ENCODE measurements at places on chromosomes 1 and 21.
A peak's percentile ranks its signal among the peaks of the same experiment; 100 is the strongest.

DNA sequence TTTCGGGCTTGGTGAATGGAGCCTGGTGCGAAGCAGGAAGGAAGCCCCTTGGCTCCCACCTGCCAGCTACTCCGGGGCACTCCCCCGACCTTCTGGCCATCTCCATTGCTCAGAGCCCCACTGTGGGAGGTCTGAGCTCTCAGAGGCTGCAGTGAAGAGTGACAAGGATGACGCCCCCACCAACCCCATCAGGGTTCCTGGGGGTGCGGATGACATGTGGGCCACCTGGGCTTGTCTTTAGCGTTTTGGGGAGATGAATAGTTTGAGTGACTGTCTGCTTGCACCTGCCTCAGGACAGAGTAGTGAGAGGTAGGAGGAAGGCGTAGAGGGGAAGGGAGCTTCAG is 43.2 kb upstream of the LBR start:
- DNase-seq: no peak

DNA sequence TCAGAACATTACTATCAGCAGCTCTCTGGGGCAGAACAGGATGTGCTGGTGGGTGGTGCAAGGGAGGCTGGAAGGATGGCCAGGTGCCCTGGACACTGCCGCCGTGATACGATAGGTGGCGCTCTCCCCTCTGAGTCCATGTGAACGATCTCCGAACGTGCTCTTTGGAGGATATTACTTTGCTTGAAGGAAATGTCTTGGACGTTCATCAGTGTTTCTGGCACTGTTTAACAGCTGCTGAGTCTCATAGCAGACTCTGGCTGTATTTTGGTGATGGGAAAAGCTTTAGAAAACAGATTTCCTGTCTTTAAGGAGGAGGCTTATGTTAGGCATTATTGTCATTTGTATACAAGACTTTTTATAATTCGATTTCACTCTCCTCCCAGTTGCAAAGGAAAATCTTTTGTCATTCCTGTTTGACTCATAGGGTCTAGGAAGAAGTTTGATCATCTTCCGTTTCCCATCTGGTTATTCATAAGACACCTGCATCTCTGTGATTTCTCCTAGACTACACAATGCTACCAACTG is 386.2 kb upstream of the ADGRL2 start:
- DNase-seq: peak; percentile 39

- DNase-seq: no peak
Observed at GRCh38 chr1:226370144-226370923, 37.6 kb downstream of the PARP1 start.

GRCh38 chr1:209526137-209526536 is 57.4 kb upstream of the CAMK1G start:
- no peak for DNase-seq

GRCh38 chr1:240207073-240207709 is 115.5 kb downstream of the FMN2 start:
- DNase-seq: no peak

DNA sequence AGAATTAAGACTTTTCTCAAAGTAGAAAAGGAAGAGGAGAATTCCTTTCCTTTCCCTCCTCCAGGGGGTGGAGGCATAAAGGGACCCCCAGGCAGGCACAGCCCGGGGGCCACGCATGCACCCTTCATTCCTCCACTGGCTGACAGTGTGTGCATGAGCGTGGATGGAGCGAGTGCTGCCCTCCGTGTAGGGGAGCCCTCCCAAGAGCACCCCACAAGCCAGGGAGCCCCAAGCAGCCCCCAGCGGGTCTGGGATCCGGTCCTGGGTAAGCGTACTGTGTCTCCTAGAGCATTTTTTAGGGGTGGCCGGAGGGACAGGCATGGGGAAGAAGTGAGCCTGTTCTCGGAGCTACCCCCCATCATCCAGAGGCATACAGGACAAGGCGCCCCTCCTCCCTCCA is 120.5 kb downstream of the SIK1 start:
- DNase-seq: no peak

GRCh38 chr1:202171292-202172014 is 11.1 kb upstream of the PTPN7 start:
- DNase-seq: no peak
